A549 treated with DMSO at 1 μM for 4 hours (cell line): ENCODE measurements at places on chromosomes 2 and 18. TPM values are rescaled to one million over a fixed set of nuclear protein-coding genes. Genes with fewer than 3 reads are reported as not detected.

The CCDC85A gene
- total RNA-seq: 0.09 to 0.16 TPM (median 0.13 TPM) in 5 replicates

The REG1B gene
- not detected in 5 replicates for total RNA-seq

The TUBB8B gene
- total RNA-seq: 0.14 TPM in 1 of 5 replicates, not detected in the others

The SCN3A gene
- total RNA-seq: 0.01 to 0.07 TPM in 2 of 5 replicates, not detected in the others

The MYL1 gene
- not detected in 5 replicates for total RNA-seq

The CD28 gene
- not detected in 5 replicates for total RNA-seq
